ENCODE measurements at places on chromosomes 12 and 14.

- DNase-seq = no peak
Observed at GRCh38 chr12:82174383-82174782, 183.8 kb downstream of the CCDC59 start.

DNA sequence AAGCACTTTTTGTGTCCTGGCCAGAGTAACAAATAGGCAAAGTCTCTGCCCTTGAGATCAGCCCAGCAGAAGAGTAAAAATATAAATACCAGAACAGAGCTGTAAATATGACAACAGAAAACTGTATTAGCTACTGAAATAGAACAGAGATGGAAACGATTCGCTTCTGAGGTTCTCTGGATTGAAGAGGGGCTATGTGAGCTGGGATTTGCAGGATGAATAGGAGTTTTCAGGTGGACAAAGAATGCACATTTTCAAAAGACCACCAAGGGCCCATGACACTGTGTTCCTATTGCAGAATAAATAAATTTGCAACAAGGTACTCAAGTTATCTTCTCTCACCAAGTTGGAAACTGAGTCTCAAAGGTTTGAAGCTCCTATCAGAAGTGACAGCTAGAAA lies 176.6 kb downstream of the BCL11B start:
- DNase-seq = no peak

GRCh38 chr12:64587447-64587846 lies 22.8 kb upstream of the RASSF3 start:
- no peak for DNase-seq

DNA sequence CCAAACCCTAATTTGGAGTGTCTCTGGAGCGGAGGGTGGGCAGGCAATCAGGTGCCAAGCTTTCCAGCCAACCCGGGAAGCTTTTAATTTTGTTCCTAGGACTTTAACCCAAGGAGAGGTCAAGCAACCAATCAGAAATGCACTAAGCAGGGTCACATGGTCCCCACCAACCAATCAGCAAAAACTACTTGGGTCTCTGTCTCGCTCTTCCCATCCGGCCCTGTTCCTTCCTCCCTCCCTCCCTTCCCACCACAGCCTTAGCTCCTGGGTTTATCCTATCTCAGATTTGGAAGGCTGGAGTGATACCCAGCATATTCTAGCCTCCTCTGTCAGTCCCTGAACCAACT lies 7.3 kb downstream of the HOXC5 start:
- no peak for DNase-seq

- DNase-seq = no peak
Observed at GRCh38 chr12:97046901-97047300, 139.8 kb downstream of the NEDD1 start.

DNA sequence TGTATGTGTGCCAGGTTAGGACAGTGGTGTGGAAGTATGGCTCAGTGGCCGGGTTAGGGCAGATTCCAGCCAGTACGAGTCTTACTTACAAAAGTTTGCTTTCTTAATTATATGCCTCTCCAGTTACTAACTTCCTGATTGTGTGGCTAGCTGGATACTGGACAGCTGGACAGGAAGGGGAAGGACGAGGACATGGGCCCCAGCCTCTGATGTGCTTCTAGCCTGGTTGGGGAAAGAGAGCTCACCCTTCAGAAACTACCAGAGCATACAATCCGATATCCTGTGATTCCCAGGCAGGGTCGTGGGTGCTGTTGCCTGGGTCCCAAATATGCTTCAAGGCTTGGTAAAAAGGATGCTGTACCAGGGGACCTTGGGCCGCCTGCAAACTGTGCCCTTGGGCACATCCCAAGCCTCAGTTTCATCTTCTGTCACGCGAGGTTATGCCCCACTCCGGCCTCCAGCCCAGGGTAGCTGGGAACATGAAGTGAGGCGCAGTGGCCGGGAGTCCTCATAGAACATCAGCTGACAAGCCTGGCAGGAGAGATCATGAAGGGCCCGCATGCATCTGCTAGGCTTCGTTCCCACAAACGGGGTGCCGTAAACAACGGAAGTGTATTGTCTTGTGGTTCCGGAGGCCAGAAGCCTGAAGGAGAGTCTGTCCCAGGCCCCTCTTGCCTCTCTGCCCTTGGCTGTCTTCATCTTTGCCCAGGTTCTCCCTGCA lies 23.2 kb upstream of the RIN3 start:
- DNase-seq = no peak

DNA sequence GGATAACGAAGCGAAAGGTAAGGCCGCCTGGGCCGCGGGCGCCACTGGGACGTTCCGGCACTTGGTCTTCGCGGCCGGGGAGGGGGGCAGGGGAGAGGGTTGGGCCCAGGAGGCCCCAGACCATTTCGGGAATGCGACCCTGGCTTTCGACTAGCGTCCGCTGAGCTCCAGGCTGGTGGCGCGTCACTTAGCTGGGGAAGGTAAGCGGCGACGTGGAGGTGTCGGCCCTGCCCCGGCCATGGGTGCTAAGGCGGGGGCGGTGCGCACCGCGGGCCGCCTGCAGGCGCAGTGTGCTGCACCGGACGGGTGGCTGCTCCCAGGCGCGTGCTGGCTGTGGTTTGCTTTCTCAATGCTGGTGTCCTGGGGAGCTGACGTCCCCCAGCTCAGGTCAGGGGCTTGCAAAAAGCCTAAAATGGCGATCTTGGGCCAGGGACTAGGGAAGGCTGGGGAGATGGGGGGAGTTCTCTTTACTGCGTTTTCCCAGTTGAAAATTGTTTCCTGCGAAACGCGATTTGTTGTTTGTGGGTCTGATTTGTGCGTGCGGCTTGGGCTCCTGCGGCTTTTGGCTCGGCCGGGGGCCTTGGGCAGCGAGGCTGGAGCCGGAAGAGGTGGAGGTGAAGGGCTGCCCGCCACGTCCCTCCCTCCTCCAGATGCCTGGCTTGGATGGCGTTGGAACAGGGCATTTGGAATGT lies 1.2 kb downstream of the HOXC10 start:
- DNase-seq = no peak

DNA sequence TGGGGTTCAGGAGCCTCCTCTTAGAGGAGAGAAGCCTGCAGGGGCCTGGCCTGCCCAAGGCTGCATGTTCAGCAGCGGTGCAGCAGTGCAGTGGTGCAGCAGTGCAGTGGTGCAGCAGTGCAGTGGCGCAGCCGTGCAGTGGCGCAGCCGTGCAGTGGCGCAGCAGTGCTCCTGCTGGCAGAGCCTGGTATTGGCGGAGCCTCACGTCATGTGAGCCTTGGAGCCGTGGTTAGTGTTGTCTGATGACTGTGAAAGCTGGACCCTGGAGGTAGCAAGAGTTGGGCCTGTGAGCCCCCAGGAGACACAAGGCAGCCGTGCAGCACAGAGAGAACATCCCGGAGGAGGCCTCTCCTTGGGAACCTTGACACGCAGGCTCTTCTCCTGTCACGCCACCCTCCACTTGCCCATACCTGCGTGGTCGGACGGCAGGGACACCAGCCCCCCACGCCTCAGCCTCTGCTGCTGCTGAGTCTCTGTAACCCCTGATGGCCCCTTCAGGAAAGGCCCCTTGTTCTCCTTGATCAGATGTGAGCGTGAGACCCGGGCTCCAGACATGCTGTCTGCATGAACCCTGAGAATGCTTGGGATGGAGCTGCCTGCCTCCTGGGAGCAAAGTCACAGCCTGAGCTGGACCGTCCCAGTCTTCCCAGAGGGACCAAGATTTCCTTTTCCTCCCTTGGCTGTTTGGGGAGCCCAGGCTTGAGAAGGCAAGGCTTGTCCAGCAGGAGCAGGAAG lies 193.7 kb downstream of the KIF26A start:
- DNase-seq = no peak

DNA sequence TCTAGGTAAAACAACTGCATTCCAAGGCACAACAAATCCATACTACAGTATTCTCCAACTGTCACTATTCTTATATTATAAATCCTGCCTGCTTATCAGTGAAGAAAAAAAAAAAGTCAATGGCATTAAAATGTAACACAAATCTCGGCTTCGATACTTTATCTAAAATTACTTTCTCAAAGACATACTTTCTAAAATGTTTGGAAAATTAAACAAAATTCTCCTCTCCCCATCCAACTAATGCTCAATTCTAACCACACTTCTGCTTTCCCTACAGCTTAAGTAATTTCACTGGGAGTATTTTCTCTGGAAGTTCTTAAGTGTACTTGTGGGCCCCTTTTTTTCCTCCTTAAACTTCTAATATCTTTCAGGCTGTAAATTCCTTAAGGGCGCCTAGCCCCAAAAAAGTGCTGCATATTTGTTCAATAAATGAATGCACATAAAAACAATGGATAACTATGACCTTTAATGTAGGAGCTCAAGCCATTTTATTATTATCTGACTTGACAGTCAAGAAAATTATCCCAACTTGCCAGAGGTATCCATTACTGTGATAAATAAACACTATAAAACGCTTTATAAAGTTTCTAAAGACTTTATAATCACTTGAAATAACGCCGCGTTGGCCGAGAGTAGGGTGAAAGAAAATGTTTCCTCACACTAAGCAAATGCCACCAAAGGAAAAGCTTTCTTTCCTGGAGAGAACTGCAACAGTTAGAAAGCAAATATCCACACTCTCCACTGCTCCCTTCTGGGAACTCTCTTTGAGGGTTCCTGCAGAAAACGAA lies 977 bp downstream of the HEATR5A start:
- no peak for DNase-seq

DNA sequence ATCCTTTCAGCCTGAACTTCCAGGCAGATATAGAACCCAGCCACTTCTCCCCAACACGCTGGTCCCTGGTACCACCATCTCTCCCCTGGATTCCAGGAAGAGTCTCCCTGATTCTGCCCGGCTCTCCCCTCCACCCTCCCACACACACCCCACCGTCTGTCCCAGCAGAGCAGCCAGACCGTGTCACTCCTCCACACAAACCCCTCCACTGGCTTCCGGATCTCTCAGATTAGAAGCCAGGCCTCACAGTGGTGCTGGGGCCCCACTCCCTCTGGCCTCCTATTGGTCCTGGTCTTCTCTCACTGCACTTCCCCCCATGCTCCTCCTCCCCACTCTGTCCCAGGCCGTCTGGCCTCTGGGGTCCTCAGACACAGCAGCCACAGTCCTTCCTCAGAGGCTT lies 52.4 kb upstream of the CDKN3 start:
- no peak for DNase-seq

DNA sequence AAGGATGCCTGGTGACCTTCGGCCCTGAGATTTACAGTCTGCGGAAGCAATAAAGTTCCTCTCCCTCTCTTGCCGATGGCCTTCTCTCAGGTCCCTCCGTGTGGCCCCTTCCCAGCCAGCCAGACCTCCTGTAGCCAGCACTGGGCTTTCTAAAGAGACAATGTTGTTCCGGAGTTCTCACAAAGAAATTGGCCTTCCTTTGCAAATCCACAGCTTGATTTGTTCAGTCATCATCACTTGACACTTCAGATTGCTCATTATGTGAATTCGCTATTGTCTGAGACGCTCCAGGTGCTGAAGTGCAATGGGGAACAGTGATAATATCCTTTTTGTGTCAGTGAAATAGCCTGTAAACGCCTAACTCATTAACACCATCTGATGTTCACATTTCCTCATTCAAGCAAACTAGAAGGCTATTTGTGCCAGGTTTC lies 43.7 kb upstream of the GPHB5 start:
- no peak for DNase-seq

DNA sequence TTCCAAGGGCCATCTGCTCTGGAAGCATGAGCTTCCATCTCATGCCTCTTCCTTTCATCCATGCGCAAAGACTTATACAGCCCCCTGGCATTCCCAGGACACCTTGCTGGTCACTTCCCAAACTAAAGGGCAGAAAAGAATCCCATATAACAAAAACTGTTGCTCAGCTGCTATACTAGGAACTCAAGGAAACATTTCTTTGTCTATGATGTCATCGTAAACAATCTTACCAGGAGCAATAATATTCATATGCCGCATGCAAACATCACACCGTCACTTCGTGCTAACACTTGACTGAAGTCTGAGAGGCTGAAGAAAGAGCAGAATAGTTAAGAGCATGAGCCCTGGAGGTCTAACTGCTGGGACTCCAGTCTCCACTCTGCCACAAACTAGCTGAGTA lies 50.5 kb upstream of the CDKN3 start:
- DNase-seq = no peak

DNA sequence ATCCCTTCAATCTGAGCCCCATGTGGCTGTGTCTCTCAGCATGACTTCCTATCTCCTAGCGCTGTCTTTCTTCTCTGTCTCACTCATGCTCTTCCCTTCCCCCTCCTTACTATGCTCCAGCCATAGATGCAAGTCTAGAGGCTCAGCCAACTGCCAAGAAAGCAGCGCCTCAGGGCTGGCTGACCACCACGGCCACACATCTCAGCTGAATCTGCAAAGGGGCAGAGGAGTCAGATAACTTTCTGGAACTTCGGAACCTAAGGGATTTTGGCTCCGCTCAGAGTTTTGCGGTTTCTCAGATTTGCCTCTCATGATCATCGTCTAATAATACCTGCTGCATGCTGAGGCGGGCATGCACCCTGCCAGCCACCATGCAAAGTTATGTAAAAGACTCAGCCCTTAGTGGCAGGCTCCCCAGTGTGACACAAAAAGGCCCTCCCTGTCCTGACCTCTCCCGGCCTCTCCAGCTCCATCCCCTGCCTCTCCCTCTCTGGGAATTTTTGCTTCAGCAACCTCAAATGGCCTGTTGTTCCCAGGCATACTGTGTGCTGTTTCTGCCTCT lies 5.0 kb upstream of the FGF6 start:
- no peak for DNase-seq

DNA sequence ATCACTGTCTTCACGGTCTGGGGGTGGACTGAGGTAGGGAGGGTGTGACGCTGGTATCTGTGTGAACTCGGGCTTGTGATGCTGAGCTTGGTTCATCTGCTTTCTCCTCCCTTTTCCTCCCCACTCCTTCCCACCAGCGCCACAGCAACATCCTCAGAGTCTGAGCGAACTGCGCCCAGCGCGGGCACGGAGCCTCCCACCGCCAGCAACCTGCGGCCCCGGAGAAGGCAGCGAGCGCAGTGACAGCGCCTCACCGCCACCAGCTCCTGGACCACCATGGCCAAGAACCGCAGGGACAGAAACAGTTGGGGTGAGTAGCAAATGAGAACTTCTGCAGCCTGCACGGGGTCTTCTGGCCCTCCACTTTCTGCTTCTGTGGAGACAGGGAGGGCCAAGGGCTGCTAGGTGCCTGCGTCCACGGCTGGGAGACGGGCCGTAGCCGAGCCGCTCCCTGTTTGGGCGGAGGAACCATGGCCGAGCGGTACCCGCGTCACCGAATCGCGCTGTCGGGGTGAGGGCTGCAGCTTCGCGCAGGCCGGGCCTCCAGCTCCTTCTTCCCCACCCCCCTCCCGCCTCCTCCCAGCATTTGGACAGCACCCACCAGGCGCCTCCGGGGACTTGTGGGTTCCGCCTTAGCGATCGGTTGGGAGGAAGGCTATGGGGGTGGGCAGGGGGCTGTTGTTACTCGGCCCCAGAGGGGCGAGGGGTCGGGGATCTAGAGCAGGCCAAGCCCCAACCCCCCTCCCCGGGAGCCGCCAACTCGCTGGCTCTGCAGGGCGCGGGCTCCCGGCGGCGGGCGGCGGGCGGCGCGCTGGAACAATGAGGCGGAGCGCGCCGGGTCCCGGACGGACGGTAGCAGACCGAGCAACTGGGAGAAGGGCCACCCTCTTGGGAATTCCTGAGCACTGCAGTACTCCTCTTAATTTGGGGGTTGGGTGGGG lies at the start of gene ATL1:
TSS of gene ATL1 (plus strand) at position 156 of the 941 bp plus-strand sequence. CDS start at position 277, 121 bp downstream.
- peak; percentile 6 for DNase-seq

GRCh38 chr14:92719421-92719820 lies 29.0 kb downstream of the LGMN start:
- DNase-seq = no peak

GRCh38 chr12:12704593-12705230 lies 8.7 kb upstream of the GPR19 start:
- DNase-seq = no peak

All from stimulated activated CD8-positive, alpha-beta memory T cell treated with anti-CD3 and anti-CD28 coated beads, Interleukin-4, amount 100 ng/mL, for 1 hour (primary cell).